ENCODE measurements at places on chromosomes 11 and 22. TPM values are rescaled to one million over a fixed set of nuclear protein-coding genes. Genes with fewer than 3 reads are reported as not detected.
A peak's percentile ranks its signal among the peaks of the same experiment; 100 is the strongest.

Gene ZP1
- not detected for total RNA-seq

Gene GRAP2
- not detected for total RNA-seq

Gene INSC
- 0.29 TPM for total RNA-seq

Gene GPR83
- not detected for total RNA-seq

Gene ZC3H7B
- 40.9 TPM for total RNA-seq

Gene DDI1
- not detected for total RNA-seq

Gene TMEM132A
- 35.6 TPM for total RNA-seq

Gene OR51A7
- total RNA-seq: not detected

Gene IPO7
- 72.6 TPM for total RNA-seq

Gene MS4A12
- not detected for total RNA-seq

GRCh38 chr11:109940816-109941215 lies 152.4 kb upstream of the ZC3H12C start:
- no peak for DNase-seq

DNA sequence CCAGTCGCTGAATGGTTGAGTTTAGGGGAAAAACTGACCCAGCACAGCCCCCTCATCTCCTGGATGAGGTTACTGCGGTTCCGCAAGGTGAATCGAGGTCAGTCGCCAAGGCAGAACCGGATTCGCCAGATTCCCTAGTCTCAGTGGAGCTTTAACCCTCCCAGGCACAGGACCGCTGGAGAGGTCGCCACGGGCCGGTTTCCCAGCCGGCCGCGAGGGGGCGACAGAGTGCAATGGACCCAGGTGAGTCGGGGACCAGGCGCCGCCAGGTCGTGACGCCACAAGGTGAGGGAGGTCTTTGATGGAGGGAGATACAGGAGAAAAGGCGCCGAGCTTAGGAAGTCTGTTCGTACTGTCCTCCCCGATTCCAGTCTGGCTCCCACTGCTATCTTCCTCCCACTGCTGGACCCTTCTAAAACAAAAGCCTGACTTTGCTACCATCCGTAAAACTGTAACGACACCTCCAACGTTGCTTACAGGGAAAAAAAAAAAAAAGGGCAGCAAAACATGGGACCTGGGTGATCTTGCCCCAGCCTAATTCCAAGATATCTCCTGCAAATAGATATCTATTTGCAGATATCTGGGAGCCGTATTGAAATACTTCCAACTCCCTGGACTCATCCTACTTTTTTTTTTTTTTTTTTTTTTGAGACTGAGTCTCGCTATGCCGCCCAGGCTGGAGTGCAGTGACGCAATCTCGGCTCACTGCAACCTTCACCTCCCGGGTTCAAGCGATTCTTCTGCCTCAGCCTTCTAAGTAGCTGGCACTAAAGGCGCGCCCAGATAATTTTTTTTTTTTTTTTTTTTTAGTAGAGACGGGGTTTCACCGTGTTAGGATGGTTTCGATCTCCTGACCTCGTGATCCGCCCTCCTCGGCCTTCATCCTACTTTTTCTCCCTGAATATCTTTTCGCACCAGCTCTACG lies 1.4 kb upstream of the GGA1 start:
- DNase-seq: peak; percentile 95

DNA sequence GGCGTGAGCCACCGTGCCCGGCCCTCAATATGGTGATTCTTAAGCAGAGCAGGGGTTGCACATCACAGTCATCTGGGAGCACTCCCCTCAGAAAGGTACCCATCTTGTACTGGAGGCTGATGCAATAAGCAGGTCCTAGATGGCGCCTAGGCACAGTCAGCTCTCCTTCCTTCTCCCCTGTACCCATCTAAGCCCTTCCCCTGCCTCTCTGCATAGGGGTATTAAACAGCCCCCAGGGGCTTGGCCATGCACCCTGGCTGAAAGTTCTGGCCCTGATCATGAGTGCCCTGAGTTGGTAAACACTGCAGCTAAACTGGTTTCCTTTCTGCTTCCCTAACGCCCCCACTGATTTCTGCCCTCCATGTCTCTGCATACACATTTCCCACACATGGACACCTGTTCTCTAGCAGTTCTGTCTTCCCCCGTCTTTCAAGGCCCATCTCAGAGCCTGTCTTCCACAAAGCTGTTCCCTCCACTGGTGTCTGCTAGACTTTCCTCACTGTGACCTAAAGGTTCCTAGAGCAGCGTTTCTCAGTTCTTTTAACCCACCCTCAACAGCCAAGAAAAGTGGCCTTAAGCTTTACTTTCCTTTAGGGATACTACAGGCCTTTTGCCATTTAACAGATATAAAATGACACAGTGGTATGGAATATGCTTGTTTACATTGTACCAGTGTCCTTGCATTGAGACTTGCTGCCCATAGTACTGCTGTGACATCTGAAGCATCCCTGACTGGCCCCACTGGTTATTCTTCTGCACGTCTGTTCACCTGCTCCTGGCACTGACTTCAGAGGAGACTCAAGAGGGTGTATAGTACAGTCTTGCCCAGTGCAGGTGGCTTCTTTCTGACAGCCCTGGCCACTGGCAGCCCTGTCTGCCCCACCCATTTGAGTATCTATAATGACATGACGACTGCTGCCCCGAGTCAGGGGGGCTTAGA lies 15.6 kb downstream of the UBE2L3 start:
- no peak for DNase-seq

DNA sequence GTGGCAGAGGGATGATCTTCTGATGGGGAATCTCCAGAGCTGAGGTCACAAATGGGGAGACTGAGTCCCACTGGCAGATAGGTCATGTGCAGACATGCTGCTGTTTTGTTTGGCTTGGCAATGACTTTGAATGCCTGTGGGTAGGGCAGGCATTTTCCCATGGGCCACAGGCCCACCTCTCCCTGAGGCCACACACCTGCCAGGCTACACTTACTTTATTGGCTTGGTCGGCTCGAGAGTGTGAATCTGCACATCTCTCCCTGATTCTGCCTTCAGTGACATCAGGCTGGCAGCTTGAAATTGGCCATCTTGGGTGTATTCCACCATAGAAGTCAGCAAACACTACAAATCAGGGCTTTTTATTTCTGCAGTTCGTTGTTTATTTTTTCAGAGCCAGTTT lies 91.5 kb downstream of the GRIK4 start:
- DNase-seq: no peak

DNA sequence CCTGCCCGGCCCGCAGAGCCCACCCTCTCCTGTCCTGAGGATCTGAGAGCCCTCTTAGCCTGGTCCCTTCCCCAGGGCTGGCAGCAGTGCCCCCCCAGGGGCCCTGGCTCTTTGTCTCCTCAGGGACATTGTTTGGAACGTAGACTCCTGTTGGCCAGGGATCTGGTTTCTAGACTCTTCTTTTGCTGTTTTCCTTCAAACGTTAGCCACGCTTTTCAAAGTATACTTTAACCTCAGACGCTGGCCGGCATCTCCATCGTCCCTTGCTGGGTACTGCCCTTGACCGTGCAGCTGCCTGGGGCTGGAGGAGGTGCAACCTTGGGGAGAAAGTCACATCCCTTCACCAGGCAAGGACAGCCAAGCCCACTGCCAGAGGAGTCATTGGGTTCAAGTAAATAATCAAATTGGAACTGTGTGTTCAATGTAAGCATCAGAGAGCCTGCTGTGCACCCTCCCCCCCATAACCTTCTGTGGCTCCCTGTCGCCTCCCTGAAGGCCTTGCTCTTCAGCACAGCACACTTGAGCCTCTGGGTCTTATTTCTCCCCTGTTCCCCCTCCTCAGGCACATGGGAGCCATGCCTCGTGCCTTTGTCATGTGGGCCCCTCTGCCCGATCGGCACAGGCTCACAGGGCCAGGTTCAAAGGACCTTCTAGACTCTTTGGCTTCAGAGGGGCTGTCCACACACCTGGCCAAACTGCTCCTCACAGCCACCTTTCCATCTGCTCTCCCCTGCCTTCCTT lies 21.8 kb upstream of the WNT7B start:
- DNase-seq: no peak

- DNase-seq: no peak
Measured at GRCh38 chr11:18490736-18491485, 35.3 kb downstream of the LDHAL6A start.

- no peak for DNase-seq
Measured at GRCh38 chr11:127226380-127226779, 225.8 kb upstream of the KIRREL3 start.

- no peak for DNase-seq
Measured at GRCh38 chr11:70734379-70734778, 336.1 kb downstream of the CTTN start.

- no peak for DNase-seq
Measured at GRCh38 chr11:87144252-87144651, 106.5 kb downstream of the TMEM135 start.

- DNase-seq: no peak
Measured at GRCh38 chr11:77799338-77799737, 21.2 kb downstream of the RSF1 start.

GRCh38 chr11:34236572-34236971 lies 121.2 kb downstream of the ABTB2 start:
- no peak for DNase-seq

DNA sequence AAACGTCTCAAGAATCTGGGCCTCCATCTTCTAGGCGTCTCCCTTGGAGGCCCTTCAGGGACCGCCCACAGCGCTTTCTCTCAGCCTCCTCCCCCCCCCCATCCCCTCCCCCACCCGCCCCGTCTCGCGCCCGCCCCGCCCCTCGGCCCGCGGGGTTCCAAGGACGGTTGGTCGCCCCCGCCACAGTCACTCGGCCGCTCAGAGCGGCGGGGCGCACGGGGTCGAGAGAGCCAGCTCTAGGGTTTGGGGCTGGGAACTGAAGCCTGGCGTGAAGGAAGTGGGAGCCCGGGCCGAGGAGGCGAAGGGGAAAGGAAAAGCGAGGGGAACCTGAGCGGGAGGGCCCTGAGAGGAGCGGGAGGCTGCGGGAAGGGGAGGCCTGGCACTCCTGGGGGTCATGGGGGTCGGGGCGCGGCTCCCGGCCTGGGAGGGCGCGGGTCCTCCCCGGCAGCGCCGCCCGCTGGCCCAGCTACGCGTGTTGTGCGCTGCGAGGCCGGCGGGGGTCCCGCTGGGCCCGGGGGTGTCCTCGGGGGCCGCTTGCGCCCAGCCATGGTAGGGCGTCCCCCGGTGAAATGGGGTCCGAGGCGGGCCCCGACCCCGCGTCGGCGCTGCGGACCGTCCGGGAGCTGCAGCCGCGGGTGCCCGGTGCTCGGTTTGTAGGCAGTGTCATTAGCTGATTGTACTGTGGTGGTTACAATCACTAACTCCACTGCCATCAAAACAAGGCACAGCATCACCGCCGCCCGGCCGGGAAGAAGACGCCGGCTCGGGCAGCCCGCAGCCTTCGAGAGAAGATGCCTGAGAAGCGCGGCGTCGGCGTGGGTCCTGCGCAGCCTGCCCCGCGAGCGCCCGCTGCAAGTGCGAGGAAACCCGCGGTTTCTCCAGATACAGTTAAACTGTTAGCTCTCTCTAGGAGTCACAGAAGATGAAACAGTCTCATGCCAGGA lies at the start of gene BTG4:
TSS of gene BTG4 (minus strand) at position 91 of the 944 bp plus-strand sequence. CDS start 13,610 bp downstream, outside the sequence.
- no peak for DNase-seq

GRCh38 chr11:33534575-33534974 lies 166.1 kb downstream of the C11orf91 start:
- no peak for DNase-seq

DNA sequence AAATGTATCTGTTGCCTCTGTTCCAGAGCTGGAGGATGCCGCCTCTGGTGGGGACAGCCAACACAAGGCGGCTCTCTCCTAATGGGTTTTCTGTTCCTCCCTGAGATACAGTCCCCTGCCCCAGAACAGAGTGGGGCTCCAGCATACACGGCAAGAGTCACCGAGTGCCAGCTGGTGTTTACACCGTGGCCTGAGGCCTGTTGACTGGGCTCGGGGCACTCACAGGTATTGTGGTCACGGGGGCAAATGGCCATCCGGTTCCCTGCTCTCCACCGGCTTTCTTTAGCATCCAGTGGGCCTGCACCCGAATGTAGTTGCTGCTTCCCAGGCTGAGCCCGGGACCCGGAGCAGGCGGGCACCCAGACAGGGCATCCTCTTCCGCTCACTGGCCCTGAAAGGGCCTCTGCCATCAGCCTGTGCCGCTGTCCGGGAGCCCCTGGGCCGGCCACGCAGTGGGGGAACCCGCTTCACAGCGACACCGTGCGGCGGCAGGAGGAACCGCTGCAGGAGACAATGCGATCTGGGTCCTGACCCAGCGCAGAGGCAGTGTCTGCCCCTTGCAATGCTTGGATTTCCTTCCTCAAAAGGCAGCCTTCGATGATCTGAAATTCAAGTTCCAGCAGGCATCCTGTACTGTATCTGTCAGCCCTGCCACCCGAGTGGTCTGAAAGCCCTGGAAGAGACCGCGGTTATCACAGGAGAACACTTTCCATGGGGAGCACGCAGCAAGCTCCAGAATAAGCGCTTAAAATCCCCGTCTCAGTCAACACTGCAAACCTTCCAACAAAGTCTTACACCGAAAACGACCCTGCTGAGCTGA lies 859 bp upstream of the KRTAP5-5 start:
- DNase-seq: peak; percentile 69

DNA sequence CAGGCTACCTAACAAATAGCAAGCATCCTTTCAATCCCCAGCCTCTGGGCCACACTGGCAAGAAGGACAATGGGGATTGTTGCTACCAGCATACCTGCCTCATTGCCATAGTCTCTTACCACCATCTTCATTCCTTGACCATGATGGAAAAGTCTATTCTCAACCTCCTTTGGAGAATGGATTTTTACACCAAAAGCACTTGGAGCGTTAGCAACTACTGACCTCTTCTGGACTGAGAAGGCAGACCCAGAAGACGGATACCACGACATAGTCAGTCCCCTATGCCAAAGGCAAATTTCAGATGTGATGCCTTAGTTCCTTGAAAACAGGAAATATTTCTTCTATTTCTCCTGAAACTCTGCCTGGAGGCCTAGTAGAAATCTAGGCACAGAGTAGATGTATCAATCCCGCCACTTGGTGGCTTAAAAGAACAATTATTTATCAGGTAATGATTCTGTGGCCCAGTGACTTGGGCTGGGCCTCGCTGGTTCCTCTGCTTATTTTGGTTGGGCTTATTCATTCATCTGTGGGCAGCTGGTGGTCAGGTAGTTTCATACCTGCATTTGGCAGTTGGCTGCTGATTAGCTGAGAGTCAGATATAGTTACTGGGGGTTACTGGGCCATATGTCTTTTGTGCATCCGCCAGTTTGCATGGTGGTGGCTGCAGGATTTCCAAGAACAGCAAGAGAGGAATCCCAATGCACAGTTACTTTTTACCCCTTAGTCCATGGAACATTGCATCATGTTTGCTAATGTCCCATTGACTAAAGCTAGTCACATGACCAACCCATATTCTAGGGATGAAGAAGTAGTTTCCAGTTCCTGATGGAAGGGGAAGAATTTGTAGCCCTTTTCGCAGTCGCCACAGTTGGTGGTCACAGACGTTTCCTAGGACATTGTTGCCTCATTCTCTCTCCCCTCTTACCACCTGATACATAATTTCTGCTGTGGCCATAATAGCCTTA lies 75.2 kb downstream of the DHCR7 start:
- DNase-seq: peak; percentile 46

- DNase-seq: no peak
Measured at GRCh38 chr11:40269865-40270264, 1189.6 kb downstream of the LRRC4C start.
